NCI-H2107 (cell line): ENCODE measurements at places on chromosomes 7 and 10.

DNA sequence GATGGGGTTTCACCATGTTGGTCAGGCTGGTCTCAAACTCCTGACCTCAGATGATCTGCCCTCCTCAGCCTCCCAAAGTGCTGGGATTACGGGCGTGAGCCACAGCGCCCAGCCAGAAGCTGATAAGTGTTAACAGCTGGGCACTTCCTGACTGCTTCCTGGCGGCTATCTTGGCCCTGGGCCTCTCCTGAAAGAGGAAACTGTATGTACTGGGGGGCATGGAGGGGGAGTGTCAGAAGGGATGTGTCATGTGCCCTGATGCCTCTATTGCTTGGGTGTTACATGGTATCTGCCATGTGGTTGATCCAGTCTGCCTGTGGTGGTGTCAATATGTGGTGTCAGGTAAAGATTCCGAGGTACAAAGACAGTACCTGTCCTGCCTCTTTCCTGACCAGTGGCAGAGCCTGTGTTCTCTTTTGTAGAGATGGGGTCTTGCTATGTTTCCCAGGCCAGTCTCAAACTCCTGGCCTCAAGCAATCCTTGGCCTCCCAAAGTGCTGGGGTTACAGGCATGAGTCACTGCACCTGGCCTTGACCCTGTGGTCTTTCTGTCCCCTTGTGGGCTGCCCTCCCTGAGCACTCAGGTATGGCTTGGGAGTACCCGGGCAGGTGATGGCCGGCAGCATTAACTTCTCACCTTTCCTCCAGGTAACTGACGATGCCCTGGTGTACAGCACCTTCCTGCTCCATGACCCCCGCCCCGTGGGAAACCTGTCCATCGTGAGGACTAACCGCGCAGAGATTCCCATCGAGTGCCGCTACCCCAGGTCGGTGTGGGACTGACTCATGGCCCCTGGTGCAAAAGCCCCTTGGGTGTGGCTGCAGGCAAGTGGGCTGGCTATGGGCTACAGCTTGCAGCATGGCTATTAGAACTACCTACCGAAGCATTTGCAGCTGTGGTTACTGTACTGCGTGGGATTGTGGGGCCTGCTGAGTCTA is 4.4 kb downstream of the ZP3 start:
- no peak for DNase-seq

- DNase-seq = no peak
Observed at GRCh38 chr10:6647811-6648526, 67.9 kb upstream of the PRKCQ start.

DNA sequence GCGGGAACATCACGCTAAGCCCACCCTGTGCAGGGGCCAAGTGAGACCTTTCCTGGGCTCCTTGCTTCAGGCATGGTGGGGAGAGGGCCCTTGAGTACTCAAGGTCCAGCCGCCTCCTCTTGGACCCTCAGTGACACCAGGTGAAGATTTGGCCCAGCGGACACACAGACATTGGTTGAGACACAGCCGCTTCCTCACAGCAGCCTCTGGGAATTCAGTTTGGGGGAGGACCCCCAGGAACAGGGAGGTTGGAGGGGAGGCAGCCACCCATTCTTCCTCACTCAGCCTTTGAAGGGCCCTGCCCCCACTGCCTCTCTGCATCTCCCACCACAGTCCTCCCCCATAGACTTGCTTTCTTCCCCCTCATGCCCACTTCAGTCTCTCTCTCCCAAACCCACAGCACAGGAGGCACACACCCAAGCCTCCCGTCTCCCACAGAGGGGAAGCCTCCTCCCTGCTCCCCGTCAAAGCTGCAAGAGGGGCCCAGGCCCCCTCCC is 31.9 kb downstream of the ANXA8 start:
- no peak for DNase-seq

DNA sequence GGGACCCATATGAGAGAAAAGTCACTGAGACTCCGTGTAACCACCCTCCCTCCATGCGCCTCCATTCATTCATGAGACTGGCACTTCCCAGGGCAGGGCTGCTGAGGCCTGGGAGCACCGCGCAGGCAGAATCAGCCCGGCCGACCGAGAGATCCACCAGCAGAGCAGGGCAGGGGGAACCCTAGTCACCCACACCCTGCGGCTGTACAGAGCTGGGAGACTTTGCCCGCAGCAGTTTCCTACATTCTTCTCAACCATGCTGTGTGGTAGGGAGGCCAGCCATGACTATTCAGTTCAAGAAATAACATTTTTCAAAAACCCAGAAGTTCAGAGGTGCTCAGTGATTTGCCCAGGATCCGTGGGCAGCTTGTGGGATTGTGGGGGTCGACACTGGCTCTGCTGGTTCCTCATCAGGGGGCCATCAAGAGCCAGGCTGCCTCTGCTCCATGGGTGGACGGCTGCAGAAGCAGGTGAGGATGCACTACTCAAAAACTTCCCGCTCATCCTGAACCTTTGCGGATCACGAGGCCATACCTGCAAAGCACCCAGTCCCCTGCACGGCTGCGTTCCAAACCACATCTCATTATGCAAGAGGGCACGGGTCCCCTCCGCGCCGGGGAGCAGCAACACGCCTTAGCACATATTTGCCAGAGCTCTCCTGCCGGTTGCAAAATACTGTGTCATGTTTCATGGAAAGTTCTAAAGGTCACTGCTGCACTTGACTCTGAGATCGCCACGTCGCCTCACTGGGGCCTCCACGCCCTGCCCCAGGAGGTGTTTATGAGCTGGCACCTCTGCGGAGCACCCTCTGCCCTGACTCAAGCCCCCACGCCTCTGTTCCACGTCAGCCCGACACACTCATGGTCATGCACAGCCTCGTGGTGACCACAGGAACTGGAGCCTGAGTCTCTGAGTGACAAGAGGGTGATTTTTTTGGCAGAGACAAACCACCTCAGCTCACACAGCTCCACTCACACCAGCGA is 132.0 kb downstream of the PRKAG2 start:
- DNase-seq = peak; percentile 15

DNA sequence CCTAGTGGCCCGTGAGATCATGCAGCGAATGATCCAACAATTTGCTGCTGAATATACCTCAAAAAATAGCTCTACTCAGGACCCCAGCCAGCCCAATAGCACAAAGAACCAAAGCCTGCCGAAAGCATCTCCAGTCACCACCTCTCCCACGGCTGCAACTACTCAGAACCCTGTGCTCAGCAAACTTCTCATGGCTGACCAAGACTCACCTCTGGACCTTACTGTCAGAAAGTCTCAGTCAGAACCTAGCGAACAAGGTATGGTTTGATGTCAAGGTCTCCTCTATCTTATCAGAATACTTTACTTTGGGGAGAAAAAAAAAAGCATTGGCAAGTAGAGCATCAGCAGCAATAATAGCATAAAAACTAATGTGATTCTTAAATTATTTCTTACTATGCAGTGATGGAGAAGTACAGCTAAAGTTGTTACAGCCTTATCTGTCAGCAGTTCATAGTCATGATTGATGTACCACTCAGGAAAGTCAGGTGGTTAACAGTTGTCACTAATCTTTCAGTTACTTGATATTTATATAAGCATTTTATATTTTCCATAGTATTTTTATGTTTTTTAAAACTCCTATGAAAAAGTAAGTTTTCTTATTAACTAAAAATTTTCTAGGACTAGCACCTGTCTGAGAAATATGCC is 117.1 kb downstream of the LCOR start:
- DNase-seq = no peak

- no peak for DNase-seq
Observed at GRCh38 chr7:135232720-135233119, 918 bp upstream of the STRA8 start.

- DNase-seq = no peak
Observed at GRCh38 chr10:46544989-46545791, 11.3 kb downstream of the GPRIN2 start.

DNA sequence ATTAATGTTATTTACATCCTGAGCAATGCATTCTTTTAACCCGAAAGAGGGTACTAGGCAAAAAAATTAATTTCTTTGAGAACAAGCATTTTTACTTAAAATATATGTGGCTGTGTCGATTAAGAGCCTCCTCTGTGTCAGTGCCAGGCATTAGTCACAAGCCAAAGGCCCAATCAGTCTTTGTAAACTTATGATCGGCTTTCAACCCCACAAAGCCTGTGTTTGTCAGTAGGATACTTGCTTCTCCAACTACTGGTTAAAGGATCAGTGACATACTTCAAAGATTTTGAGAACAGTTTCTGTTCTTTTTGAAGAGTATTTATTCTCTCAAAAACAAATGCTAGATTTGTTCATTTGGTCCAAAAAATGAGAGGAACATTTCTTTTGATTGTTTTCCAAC is 159.3 kb downstream of the NRCAM start:
- DNase-seq = no peak

- DNase-seq = no peak
Observed at GRCh38 chr10:93080350-93081046, 6.8 kb downstream of the CYP26A1 start.

GRCh38 chr7:4135301-4135700 is 546.8 kb upstream of the FOXK1 start:
- no peak for DNase-seq

DNA sequence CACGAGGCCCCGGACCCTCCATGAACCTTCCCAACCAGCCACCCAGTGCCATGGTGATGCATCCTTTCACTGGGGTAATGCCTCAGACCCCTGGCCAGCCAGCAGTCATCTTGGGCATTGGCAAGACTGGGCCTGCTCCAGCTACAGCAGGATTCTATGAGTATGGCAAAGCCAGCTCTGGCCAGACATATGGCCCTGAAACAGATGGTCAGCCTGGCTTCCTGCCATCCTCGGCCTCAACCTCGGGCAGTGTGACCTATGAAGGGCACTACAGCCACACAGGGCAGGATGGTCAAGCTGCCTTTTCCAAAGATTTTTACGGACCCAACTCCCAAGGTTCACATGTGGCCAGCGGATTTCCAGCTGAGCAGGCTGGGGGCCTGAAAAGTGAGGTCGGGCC is 90.6 kb upstream of the PDCD4 start:
- DNase-seq = no peak

GRCh38 chr7:142454862-142455261 is 197.0 kb upstream of the PRSS58 start:
- DNase-seq = no peak

GRCh38 chr10:124849111-124849773 is 47.6 kb downstream of the ABRAXAS2 start:
- DNase-seq = no peak

GRCh38 chr10:102408728-102409603 is 9.6 kb downstream of the PSD start:
- no peak for DNase-seq

- peak; percentile 0 for DNase-seq
Observed at GRCh38 chr10:105691811-105692210, 1050.7 kb downstream of the SORCS3 start.
